Gastrocnemius medialis (tissue), 4 donors: ENCODE measurements at places on chromosomes 16 and 17. TPM values are rescaled to one million over a fixed set of nuclear protein-coding genes. Genes with fewer than 3 reads are reported as not detected.

DNA sequence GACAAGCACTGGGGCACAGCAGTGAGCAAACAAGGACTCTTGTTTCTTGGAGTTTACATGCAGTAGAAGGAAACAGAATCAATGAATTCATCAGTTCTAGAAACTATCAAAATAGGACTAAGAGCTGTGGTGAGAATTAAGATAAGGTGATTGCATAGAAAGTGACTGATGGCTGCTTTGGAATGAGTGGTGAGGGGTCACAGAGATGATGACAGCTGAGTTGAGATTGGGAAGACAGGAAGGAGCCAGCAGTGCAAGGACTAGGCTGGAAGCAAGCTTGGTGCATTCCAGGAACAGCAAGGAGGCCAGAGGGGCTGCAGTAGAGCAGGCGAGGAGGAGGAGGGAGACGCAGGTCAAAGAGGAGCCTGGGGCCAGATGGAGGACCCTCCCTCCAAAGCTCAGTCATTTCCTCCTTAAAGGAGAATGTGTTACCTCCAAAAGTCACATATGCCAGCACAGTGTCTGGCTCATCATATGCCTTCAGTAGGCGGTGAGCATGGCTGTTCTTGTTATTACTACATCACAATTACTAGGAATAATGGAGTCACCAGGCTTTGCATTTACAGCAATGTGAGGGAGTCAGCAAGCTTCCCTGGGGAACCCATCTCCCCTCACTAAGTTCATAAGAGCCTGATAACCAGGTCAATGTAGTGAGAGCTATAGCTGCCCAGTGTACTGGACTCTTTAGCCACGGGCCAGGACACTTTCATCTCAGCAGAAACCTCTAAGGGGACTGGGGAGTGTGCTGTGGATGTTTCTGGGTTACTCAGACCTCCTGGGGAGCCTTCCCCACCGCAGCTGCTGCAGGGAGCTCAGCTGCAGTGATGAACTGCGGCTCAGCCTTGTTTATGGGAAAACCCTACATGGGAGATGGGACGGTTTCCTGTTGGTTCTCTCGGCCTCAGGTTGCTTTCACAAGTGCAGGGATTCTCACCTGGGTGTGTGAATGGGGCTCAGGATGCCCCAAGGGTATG, 157.2 kb downstream of the SEC14L1 start:
- no peak overlapping the region for H3K4me3 ChIP-seq
- no peak overlapping the region for H3K27ac ChIP-seq
- H3K36me3 ChIP-seq: no peaks in the 10 kb centered on the region
- no peaks in the 10 kb centered on the region for H3K27me3 ChIP-seq

- H3K36me3 ChIP-seq: no peaks in the 10 kb centered on the region
- H3K27me3 ChIP-seq: no peaks in the 10 kb centered on the region
- no peak for DNase-seq
- peaks cover 8% of the 10 kb centered on the region for H3K4me1 ChIP-seq
- H3K27ac ChIP-seq: peak overlapping the region; percentile 40
- H3K4me3 ChIP-seq: no peak overlapping the region
Measured at GRCh38 chr16:84548508-84548907, 44.0 kb upstream of the MEAK7 start.

PLLP gene
- 1.2 TPM for total RNA-seq

GRCh38 chr16:6684076-6684673, 648.5 kb upstream of the RBFOX1 start:
- no peak for DNase-seq
- H3K27ac ChIP-seq: no peak overlapping the region
- no peak overlapping the region for H3K4me3 ChIP-seq
- H3K36me3 ChIP-seq: no peaks in the 10 kb centered on the region

DNA sequence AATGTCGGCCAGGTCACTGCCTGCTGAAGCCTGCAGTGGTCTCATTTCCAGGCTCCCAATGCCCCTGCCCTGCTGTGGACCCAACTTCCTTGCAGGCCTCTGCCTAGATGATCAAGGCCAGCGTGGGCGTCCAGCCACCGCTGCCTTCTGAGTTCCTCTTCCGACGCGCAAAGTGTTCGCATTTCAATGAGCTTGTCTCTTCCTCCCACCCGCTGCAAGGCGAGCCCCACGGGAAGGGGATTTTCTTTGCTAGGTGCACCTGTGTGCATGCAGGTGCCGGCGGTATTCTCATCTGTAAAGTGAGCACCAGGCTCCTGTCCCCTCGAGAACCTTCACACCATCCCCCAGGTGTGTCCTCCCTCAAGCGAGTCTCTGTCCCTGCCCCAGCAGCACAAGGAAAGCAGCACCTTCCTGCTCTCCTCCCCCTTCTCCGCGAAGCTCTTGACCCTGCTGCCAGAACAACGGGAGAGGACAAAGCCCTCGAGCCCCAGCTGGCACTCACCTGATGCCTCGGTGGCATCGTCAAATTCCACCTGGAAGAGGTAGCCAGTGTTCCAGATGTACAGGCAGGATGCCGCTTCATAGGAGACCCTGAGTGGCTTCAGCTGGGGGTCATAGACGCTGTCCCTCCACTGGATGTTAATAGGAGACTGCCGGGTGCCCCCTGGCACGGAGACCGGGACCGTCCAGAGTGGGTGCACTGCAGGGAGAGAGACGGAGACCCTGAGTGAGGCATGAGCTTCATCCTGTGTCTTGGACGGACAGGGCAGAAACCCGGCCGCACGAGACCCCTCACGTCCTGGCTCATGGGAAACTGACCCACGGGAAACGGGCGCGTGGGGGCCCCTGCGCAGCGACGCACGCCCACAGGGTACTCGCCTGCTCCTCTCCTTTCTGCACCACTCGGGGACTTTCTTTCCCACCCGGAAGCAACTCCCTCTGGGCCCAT, 9.8 kb downstream of the CA5A start:
- no peak for DNase-seq
- H3K4me1 ChIP-seq: no peaks in the 10 kb centered on the region
- H3K27me3 ChIP-seq: peaks cover 3% of the 10 kb centered on the region
- H3K36me3 ChIP-seq: no peaks in the 10 kb centered on the region

- no peaks in the 10 kb centered on the region for H3K4me1 ChIP-seq
- H3K27me3 ChIP-seq: no peaks in the 10 kb centered on the region
- no peaks in the 10 kb centered on the region for H3K36me3 ChIP-seq
- no peak overlapping the region for H3K27ac ChIP-seq
Measured at GRCh38 chr17:9044772-9045463, 23.6 kb downstream of the NTN1 start.

RNF43 gene
- total RNA-seq: not detected

ACSM5 gene
- total RNA-seq: 30.5 TPM

CRK gene
- 48.6 TPM for total RNA-seq

GRCh38 chr16:57801098-57801808, 1.0 kb downstream of the KIFC3 start:
- H3K27me3 ChIP-seq: no peaks in the 10 kb centered on the region
- DNase-seq: no peak
- H3K4me3 ChIP-seq: peak overlapping the region; percentile 58
- peaks cover 65% of the 10 kb centered on the region for H3K4me1 ChIP-seq
- no peaks in the 10 kb centered on the region for H3K36me3 ChIP-seq

DNA sequence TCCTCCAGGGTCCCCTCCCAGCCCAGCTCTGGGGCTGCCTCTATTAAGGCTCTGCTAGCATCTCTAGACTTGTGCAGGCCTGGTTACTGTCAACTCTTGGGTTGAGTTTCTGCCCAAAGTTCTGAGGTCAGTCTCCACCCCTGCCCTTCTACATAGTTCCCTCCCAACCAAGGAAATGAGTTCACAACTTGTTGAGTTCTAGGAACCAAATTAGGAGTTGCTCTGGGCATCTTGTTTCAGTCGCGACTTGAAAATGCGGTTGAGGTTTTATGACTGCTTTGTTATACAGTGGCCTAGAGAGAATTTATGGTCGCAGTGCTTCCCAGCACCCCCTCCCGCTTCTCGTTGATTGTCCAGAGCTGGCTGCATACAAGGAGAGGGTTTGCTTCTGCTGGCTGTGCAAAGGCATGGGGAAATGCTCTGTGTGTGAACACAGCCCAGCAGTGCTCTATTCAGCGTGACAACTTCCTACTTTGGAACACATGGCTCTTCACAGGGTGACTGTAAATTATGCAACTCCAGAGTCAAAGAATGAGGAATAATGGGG, 20.2 kb downstream of the GNAO1 start:
- H3K36me3 ChIP-seq: no peaks in the 10 kb centered on the region
- DNase-seq: no peak
- no peaks in the 10 kb centered on the region for H3K4me1 ChIP-seq
- no peak overlapping the region for H3K4me3 ChIP-seq
- no peaks in the 10 kb centered on the region for H3K27me3 ChIP-seq

PRSS22 gene
- total RNA-seq: not detected

DNA sequence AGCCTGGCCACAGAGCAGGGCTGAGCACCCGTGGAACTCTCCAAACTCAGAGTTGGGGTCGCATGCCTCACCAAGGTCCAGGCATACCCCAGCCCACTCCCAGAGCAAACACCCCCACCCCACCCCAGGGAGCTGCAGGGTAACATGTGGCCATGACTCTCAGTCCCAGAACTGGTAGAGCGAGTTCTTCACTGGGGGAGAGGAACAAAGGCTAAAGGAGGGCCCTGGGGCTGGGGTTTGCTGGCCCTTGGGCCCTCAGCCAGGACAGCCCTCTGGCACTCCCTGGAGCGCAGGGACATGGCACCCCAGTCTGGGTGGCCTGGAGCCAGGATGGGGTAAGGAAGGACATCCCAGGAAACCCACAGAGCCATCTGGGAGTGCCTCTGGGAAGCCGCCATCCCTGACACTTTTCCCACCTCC, 4.2 kb downstream of the HID1 start:
- H3K4me3 ChIP-seq: no peak overlapping the region
- no peaks in the 10 kb centered on the region for H3K4me1 ChIP-seq
- no peaks in the 10 kb centered on the region for H3K36me3 ChIP-seq
- peaks cover 20% of the 10 kb centered on the region for H3K27me3 ChIP-seq
- H3K27ac ChIP-seq: no peak overlapping the region
- DNase-seq: no peak

- no peak for DNase-seq
- H3K27ac ChIP-seq: no peak overlapping the region
- no peaks in the 10 kb centered on the region for H3K27me3 ChIP-seq
- H3K4me1 ChIP-seq: no peaks in the 10 kb centered on the region
Measured at GRCh38 chr16:89122322-89122851, 28.7 kb downstream of the ACSF3 start.

- H3K4me3 ChIP-seq: no peak overlapping the region
- no peaks in the 10 kb centered on the region for H3K27me3 ChIP-seq
- no peaks in the 10 kb centered on the region for H3K4me1 ChIP-seq
- no peak overlapping the region for H3K27ac ChIP-seq
Measured at GRCh38 chr16:6447021-6447790, 885.4 kb upstream of the RBFOX1 start.

NPIPA3 gene
- total RNA-seq: not detected

RAB40B gene
- total RNA-seq: 28.2 TPM

DNA sequence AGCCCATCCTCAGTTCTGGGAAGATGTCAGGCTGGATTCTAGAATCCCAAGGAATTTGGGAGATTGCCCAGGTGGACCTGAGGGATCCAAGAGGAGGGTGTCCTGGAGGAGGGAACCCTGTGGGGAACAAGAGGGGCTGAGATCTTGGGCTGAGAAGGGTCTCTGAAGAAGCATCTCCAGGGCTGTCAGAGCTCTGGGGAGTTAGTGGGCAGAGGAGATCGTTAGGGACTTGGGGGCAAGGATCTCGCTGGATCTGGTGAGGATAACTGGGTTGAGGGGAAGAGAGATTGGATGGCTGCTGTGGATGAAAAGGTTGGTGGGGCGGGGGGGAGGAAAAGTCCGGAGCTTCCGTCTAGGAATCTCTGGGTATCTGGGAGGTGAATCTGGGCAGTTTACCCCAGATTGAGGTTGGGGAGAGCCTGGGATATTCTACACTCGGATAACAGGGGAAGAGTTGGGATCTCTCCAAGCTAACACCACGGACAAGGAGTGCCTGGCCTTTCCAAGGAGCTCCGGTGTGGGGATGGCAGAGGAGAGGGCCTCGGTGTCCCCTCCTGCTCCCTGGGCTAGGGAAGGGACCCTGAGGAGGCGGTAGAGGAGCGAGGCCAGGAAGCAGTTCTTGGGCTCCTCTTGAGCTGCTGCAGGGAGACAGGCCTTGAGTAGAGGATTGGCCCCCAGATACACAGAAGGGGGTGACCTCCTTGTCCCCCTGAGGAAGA, 1.7 kb downstream of the FBXL19 start:
- H3K27ac ChIP-seq: peak overlapping the region; percentile 92
- no peaks in the 10 kb centered on the region for H3K36me3 ChIP-seq
- no peak overlapping the region for H3K4me3 ChIP-seq
- no peak for DNase-seq
- H3K27me3 ChIP-seq: no peaks in the 10 kb centered on the region

GRCh38 chr16:53805113-53805512, 101.2 kb downstream of the FTO start:
- no peak overlapping the region for H3K4me3 ChIP-seq
- no peak overlapping the region for H3K27ac ChIP-seq
- no peak for DNase-seq
- H3K4me1 ChIP-seq: peaks cover 9% of the 10 kb centered on the region
- no peaks in the 10 kb centered on the region for H3K27me3 ChIP-seq

GRCh38 chr17:50956750-50957523, 90.8 kb upstream of the TOB1 start:
- peak overlapping the region; percentile 99 for H3K27ac ChIP-seq
- H3K4me3 ChIP-seq: no peak overlapping the region
- peaks cover 1% of the 10 kb centered on the region for H3K36me3 ChIP-seq
- H3K27me3 ChIP-seq: no peaks in the 10 kb centered on the region
- DNase-seq: peak; percentile 76

DNA sequence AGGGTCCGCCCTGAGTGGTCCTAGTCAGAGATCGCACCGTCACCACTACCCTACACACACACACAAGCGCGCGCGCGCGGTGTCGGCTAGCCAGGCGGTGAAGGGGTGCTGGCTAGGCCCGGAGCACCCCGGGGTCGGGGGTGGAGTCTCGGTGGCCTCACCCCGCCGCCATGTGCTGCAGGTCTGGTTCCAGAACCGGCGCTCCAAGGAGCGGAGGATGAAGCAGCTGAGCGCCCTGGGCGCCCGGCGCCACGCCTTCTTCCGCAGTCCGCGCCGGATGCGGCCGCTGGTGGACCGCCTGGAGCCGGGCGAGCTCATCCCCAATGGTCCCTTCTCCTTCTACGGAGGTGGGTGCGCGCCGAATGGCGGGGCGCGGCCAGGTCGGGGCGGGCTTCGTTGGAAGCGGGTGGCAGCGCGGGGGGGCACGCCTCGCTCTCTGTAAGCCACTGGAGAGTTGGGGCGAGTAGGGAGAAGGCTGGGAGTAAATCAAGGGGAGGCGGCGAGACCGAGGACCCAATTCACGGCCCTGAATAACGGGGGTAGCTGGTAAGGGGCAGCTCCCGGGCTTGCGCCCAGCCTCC, 4.8 kb downstream of the LHX1 start:
- no peak overlapping the region for H3K27ac ChIP-seq
- H3K27me3 ChIP-seq: peaks cover 98% of the 10 kb centered on the region
- DNase-seq: no peak
- H3K4me1 ChIP-seq: peaks cover 21% of the 10 kb centered on the region

- H3K27ac ChIP-seq: peak overlapping the region; percentile 75
- no peaks in the 10 kb centered on the region for H3K36me3 ChIP-seq
- no peak for DNase-seq
- peaks cover 60% of the 10 kb centered on the region for H3K4me1 ChIP-seq
- H3K4me3 ChIP-seq: peak overlapping the region; percentile 58
Measured at GRCh38 chr16:8961811-8962390, 1.8 kb downstream of the USP7 start.

CXCL16 gene
- 2.1 TPM for total RNA-seq

- peak overlapping the region; percentile 86 for H3K4me3 ChIP-seq
- peak overlapping the region; percentile 99 for H3K27ac ChIP-seq
- H3K36me3 ChIP-seq: no peaks in the 10 kb centered on the region
- DNase-seq: no peak
- H3K27me3 ChIP-seq: no peaks in the 10 kb centered on the region
Measured at GRCh38 chr17:57085448-57086068, 512 bp downstream of the AKAP1 start.
